NCI-H1417 treated with DMSO at 0.1 percent for 48 hours (cell line): ENCODE measurements at places on chromosomes 13 and 19.

DNA sequence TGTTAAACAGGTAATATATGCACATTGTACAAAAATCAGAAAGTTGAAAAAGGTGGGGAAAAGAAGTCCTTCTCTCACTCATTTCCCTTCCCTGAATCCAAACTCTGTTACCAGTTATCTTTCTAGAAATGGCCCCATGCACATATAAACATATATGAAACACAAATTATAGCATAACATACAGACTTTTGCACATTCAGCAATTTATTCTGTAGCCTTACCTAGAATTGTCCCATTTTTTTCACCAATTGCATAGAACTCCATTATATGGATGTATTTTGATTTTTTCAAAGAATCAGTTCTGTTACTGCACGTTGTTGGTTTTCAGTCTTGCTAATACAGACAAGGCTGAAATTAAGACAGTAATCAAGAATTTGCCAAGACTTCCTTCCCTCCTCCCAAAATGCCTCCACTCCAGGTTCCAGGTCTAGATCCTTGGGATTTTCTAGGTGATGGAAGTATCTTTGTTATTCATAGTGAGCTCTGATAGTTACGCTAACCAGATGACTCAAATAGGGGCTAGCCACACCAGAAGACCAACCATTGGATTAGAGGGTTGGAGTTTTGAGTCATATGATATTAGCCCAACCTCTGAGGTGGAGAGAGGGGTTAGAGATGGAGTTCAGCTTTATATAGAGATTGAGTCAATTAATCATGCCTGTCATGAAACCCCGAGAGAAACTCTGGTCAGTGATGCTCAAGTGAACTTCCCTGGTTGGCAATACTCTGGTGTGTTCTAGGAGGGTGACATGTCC, 30.7 kb downstream of the GPR180 start:
- DNase-seq, result no peak

GRCh38 chr19:38715555-38715954, 28.7 kb downstream of the CAPN12 start:
- DNase-seq, result no peak

DNA sequence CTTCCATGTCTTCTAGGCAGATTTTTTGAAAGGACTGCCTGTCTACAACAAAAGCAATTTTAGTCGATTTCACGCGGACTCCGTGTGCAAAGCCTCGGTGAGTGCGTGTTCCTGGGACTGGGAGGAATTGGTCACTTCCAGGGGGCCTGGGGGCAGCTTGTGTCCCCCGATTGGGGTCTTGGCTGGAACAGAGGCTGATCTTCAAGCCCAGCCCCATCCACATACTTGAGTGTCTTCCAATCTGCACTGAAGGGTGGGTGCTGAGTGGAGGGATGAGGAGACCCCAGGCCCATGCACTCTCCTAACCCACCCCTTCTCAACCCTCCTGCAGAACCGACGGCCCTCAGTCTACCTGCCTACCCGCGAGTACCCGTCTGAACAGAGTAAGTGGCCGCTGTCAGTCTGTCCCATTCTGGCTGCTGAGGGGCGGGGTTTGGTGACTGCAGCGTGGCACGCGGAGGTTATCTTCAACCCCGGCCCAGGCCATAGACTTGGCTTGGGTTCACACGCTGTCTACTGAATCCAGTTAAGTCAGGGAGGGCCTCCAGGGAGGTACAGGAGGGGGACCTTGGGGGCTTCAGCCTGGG, 4.7 kb downstream of the DDA1 start:
- DNase-seq, result no peak

DNA sequence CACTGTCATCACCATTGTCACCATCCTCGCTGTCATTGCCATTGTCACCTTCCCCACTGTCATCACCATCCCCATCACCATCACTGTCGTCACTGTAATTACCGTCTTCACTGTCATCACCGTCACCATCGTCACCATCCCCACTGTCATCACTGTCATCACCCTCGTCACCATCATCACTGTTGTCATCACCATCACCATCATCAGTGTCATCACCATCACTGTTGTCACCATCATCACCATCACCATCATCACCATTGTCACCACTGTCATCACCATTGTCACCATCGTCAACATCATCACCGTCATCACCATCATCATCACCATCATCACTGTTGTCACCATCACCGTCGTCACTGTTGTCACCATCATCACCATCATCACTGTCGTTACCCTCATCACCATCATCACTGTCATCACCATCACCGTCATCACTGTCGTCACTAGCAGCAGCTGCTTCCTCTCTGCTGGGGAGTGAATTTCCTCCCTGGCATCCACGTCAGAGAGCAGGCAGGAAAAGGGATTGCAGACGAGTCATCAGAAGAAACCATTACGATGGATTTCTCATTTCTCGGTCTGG, 27.3 kb downstream of the TMEM255B start:
- DNase-seq, result no peak

DNA sequence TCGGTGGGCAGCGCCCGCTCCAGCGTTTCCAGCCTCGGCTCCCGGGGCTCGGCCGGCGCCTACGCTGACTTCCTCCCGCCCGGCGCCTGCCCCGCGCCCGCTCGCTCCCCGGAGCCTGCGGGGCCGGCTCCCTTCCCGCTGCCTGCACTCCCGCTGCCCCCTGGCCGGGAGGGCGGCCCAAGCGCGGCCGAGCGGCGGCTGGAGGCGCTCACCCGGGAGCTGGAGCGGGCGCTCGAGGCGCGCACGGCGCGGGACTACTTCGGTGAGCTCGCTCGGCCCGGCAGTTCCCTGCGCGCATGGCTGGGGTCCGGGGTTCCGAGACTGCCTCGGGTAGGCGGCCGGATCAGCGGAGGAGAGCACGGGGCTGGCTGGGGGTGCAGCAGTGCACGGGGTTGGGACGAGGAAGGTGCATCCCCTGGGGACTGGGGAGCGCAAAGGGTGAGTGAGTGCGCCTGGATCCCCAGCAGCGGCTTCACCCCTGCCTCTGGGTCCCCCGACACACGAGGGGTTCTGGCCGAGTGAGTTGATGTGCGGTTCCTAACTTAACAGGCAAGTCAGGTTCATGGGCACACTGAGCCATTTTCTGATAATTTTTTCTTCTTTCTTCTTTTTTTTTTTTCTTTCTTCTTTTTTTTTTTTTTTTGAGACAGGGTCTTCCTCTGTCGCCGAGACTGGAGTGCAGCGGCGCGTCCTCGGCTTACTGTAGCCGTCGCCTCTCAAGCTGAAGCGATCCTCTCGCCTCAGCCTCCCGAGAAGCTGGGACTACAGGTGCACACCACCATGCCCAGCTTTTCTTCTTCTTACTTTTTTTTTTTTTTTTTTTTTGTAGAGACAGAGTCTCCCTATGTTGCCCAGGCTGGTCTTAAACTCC, 1.1 kb downstream of the WTIP start:
- no peak for DNase-seq
